ENCODE measurements at places on chromosomes 11 and 22. TPM values are rescaled to one million over a fixed set of nuclear protein-coding genes. Genes with fewer than 3 reads are reported as not detected.

The VPS51 gene
- 57.1 TPM for total RNA-seq

The TMEM121B gene
- total RNA-seq: 0.16 TPM

The CDCA5 gene
- 72.8 TPM for total RNA-seq

The LAYN gene
- 6.5 TPM for total RNA-seq

The LINC01488 gene
- total RNA-seq: 0.05 TPM

The FGF4 gene
- not detected for total RNA-seq

The SMTNL1 gene
- total RNA-seq: not detected

The QSER1 gene
- 18.8 TPM for total RNA-seq

The NPAS4 gene
- total RNA-seq: not detected

The PGA5 gene
- total RNA-seq: not detected

The WNT11 gene
- total RNA-seq: 1.4 TPM

The AQP11 gene
- total RNA-seq: 2.7 TPM

The ISX gene
- not detected for total RNA-seq

The TSSK2 gene
- not detected for total RNA-seq

The TPBGL gene
- total RNA-seq: 0.27 TPM

The EXPH5 gene
- total RNA-seq: 0.02 TPM

The MOGAT2 gene
- total RNA-seq: not detected

The F2 gene
- total RNA-seq: 3.2 TPM

The TRIM48 gene
- not detected for total RNA-seq

The BATF2 gene
- 1.0 TPM for total RNA-seq
